Mesenchymal stem cell (in vitro differentiated cells and primary cell): ENCODE measurements at places on chromosomes 12 and 14.
A peak's percentile ranks its signal among the peaks of the same experiment; 100 is the strongest.

DNA sequence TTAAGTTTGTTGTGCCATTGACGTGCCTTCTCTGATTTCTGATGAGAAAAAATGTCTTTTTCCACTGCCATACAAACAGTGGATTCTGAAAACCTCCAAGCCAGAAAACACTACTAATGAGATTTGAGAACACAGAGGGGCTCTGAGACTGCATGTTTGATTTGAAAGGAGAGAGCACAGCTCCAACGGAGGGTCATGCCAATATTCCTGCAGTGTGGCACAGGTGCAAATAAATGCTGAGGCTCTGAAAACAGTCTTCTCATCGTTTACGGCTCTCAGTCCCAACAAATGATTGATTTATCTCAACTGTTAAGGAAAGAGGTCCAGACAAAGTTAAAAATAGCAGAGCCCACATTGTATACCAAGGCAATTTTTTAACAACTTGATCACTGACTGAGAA, 128.7 kb downstream of the KCNH5 start:
- DNase-seq, result no peak

GRCh38 chr14:51248016-51248987, 8.3 kb downstream of the TMX1 start:
- no peak for DNase-seq

GRCh38 chr12:92912052-92912451, 17.0 kb downstream of the EEA1 start:
- peak; percentile 50 for DNase-seq

DNA sequence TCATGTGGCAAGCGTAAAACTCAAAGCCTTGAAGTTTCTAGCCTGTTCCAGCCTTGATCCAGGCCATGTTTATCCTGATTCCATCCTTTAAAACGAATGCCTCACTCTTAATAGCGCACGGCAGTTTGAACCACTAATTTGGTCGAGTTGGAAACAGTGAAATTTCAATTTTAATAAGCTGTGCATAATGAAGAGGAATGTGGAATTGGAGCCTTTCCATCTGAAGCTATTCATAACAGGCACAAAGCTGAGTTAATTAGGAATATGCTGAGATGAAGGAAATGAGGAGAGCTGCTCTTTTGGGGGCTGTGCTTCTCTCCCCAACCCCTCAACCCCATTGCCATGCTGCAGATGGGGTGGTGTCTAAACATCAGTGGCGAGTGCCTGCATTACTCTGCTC, 70.7 kb downstream of the PTPN11 start:
- DNase-seq, result no peak

- no peak for DNase-seq
Measured at GRCh38 chr12:85489194-85489593, 209.2 kb downstream of the ALX1 start.

DNA sequence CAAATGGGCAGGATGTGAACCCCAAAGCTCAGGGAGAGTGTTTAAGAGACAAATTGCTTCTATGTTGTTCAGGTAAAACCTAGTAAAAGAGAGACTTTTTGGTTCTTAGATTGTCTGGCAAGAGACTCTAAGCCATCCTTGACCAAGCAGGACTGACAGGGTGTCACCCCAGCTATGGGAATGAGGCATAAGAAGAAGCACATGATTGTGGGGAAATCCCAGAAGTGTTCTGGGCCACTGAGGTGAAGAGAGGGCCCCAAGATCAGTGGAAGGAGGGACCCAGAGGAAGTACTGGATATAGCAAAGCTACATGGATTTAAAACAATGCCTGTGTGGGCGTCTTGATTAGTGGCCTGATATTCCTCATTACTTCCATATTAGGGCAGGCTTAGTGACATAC, 99.0 kb downstream of the SAMD4A start:
- DNase-seq, result no peak

GRCh38 chr14:68413509-68413908, 379.4 kb downstream of the ZFP36L1 start:
- DNase-seq, result no peak

DNA sequence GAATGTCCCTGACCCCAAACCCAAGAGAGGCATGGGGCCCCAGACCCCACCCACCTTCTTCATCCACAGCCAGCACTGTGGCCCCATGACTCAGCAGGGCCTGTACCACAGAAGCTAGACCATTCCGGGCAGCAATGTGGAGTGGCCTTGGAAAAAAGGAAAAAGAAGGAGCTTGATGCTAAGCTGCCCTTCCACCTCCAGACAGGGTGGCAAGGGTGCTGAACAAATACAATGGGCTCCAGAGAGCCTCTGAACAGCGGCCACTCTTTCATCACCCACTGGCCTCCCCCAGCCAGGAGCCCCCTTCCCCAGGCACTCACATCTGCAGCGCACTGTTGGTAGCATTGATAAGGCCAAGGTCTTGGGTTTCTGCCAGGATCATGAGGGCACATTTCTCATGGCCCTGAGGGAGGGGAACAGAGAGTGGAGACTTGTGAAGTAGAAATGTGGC, 13.9 kb downstream of the SLC39A5 start:
- DNase-seq, result no peak

DNA sequence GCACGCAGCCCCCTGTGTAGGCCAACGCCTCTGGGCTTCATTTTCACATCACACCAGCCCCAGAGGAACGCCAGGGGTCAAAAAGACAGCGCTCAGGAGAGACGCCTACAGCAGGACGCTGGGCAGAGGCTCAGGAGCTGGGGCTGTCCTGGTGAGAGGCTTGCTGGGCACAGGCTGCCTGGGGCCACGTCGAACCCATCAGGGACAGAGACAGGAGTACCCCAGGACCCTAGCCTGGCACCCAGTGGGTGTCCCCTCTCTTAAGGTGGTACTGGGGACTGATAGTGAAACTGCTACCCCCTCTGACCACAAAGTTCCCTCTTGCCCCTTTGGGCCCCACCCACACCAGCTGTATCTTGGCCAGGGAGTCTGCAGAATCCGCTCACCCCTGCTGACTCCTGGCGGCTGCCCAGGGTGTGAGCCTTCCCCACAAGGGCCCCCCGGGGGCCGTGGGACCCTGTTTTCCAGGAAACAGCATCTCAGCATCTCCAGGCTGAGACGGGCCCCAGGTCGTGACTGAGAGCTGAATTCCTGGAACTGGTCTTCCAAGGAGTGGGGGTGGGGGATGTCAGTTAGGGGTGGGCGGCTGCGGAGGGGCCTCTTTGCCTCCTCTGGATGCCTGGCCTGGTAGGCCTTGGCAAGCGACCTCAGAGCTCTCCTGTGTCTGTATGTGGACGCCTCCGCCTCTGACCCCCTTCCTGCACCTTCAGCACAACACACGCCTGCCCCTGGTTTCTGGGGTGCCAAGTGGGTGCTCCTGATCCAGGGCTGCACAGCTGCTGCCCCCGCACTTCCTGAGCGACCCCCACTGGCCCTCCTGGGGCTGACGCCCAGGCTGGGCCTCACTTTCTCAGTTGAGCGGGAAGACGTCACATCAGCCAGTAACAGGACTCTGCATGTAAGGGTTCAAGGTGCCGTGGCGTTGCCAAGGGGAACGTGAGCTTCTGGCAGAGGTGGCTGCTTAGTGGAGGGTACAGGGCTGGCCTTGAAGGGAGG, 321.9 kb upstream of the RTL1 start:
- no peak for DNase-seq

GRCh38 chr12:104519190-104520019, 62.7 kb downstream of the CHST11 start:
- DNase-seq, result no peak

DNA sequence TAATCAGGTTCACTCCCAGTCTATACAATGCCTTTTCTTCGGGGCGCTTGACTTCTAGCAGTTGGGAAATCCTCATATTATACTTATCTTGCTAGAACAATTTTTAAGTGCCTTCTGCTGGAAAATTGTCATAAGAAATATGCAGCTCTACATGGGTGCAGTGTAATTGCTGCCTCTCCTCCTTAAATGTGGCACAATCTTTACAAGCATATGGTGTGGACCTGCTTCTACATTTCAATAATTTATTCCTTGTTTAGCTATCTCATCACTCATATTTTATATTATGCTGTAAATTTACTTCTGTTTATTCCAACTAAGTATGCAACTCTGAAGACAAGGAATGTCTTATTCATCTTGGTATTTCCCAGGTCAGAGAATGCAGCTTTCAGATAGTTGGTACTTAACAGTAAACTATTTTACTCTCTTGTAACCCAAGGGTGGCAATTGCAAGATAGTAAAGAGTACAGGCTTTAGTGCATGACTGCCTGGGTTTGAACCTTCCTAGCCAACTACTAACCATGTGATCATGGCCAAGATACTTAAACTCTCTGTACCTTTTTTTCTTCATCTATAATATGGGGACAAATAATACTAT, 43.6 kb upstream of the GAS2L3 start:
- no peak for DNase-seq

DNA sequence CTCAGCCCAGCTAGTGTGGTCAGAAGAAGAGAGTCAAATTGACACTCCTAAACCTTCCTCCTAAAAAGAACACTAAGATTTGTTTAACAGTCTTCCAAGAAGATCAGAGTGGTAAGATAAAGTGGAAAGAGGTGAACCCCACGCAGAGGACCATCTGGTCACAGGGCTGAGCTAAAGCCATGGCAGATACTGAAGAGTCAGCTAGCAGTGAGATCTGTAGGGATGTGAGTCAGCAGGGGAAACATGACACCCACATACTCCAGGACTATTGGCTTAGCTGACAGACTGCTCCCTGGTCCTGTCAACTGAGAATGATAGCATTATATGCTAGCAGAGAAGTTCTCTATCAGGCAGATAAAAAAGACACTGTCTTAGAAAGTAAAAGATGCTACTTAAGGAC, 269.4 kb upstream of the ALG10 start:
- no peak for DNase-seq

GRCh38 chr12:1591034-1591433, 3.3 kb downstream of the FBXL14 start:
- DNase-seq, result peak; percentile 56

GRCh38 chr12:113061061-113061694, 4.6 kb downstream of the DTX1 start:
- no peak for DNase-seq

DNA sequence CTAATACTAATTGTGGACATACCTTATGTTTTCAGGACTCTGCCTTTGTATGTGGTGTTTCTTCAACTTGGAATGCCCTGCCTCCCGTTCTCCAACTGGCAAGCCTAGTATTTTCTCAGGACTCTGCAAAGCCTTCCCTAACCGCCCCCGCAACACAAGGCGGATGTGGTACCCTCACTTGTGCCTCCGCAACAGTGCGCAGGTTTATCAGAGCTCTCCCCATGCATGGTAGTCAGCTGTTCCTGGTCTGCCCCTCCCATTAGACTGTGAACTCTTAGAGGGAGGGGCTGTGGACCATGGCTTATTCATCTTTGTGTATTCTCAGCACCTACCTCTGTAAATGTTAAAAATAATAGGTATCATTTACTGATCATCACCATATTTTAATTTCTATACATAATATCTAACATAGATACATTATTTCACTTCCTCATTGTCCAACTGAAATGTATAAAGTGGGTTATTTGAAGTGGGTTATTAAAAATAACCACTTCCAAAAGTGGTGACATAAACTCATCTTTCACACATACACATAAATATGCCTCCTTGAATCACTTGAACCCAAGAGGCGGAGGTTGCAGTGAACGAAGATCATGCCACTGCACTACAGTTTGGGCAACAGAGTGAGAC, 9.0 kb downstream of the LPAR5 start:
- no peak for DNase-seq

GRCh38 chr14:53055003-53055402, 98.1 kb downstream of the DDHD1 start:
- peak; percentile 65 for DNase-seq

GRCh38 chr12:96015672-96016071, 19.5 kb upstream of the HAL start:
- peak; percentile 30 for DNase-seq

GRCh38 chr12:12788131-12788530, 2.7 kb downstream of the APOLD1 start:
- DNase-seq, result no peak

DNA sequence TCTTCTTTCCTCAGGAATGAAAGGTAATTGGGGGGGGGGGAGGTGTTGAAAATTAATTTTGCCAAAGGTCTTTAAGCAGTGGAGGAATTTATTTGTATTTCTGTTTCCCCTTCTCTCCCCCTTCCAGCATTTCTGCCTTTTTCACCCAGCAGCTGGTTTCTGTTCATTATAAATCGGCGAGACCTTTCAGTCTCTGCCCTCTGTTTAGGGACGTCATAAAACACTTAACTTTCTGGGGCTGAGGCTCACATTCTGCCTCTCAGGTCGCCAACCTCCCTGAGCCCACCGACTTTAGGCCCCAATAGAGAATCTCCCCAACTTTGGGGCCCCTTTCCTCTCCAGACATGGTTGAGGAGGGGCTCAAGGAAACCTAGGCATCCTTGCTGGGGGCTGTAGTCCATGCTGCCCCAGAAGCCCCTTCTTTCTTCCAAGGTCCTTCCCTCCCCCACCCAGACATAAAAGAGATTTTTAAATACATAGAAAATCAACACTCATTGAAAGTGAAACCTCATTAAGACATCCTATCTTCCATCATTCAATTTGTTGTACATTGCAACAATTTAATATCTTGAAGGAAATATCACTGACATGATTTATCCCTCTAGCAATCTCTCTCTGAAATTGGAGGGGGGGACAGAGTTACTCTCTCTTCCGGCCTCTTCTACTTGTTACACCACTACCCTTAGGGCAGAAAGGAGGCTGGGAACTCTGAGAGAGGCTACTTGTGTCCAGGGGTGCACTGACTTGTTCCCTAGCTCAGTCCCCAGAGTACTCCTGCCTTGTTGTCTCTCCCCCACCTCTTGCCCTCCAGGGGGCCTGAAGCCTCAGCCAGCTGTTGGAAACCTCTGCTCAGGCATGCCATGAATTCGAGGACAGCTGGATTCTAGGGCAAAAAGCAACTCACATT, 2.5 kb upstream of the HOXC6 start:
- DNase-seq, result peak; percentile 61

DNA sequence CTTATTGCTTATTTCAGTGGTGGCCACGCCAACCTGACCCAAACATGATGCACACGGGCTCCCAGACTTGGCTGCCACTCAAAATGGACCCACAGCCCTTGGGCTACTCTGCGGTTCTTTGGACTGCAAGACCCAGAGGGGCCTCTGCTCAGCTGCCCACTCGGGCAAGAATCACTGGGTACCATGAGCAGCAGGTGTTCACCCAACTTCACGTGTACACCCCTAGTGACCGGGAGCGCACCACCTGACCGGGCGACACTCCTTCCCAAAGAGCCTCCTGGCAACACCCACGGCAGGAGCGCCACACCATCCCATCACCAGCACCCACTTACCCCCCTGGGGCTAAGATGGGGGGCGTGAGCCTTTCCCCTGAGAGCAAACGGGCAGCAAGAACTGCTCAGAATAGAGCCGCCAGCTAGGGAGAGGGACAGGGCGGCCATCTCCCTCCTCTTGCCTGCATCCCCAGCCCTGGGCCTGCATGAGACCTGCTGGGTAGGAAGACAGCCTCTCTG, 32.0 kb downstream of the CCNK start:
- no peak for DNase-seq

GRCh38 chr14:76500011-76500410, 124.1 kb downstream of the ESRRB start:
- DNase-seq, result no peak

- DNase-seq, result no peak
Measured at GRCh38 chr14:51822499-51822898, 37.9 kb upstream of the GNG2 start.

GRCh38 chr12:48279601-48280000, 71.1 kb downstream of the ZNF641 start:
- DNase-seq, result no peak
